NCI-H748 treated with DMSO at 0.1 percent for 48 hours (cell line): ENCODE measurements at places on chromosomes 3 and 15.

GRCh38 chr3:40053663-40054062 lies 244.3 kb downstream of the MYRIP start:
- DNase-seq = no peak

GRCh38 chr3:52291508-52292181 lies 4.0 kb downstream of the GLYCTK start:
- DNase-seq = peak; percentile 32

- DNase-seq = no peak
Measured at GRCh38 chr3:136856665-136857064, 5.3 kb upstream of the NCK1 start.

DNA sequence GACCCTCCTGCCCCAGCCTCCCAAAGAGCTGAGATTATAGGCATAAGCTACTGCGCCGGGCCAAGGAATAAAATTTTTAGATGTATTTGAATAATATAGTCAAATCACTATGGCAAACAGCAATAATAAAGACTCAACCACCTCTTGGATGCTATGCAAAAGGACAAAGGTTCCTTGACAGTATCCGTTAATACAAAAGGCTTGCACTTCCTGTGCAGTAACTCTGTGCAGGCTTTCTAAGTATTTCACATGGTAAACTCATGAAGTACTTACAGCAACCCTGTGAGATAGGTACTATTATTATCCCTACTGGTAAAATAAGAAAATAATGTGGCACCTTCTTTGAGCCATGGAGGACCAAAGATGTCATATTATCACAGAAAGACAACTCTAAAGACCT lies 86.8 kb downstream of the SHQ1 start:
- no peak for DNase-seq

DNA sequence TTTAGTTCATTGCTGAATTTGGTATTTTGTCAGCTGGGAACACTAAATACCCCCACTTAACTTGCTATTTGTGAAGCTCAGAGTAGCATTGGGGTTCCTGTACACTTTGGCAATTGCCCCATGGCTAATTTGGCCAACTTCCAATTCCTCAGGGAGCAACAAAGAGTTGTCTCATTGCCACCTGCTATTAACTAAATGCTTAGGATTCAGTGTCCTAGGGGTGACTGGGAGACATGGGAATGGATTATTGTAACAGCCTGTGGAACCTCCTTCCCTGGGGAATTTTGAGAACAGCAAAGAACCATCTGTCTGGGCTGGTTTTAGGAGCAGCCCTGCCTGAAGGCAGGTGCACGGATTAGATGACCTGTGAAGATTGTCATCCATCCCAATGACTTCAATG lies 437.4 kb upstream of the TPRG1 start:
- DNase-seq = no peak
